ENCODE measurements at places on chromosomes 3 and 15.

DNA sequence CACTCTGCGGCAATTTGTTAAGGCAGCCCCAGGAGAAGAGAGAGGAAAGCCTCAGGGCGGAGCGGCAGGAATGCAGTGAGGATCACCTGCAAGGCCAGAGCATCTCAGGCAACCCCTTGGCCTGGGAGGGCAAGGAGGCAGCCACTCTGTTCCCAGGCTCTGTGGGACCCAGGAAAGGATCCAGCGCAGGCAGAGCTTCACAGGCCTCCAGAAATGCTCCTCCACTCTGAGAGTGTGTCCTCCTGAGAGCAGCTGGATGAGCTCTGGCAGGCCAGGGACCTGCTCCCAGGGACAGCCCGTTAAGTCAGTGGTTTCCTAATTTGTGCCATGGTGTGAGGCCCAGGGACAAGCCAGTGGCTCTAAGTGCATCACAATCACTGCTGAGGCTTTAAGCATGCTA, 35.2 kb downstream of the RAB6B start:
- DNase-seq: no peak

GRCh38 chr3:13308380-13308801, 111.7 kb downstream of the NUP210 start:
- no peak for DNase-seq

- no peak for DNase-seq
These were observed 13.8 kb downstream of the HDAC11 start for GRCh38 chr3:13493867-13494441.

DNA sequence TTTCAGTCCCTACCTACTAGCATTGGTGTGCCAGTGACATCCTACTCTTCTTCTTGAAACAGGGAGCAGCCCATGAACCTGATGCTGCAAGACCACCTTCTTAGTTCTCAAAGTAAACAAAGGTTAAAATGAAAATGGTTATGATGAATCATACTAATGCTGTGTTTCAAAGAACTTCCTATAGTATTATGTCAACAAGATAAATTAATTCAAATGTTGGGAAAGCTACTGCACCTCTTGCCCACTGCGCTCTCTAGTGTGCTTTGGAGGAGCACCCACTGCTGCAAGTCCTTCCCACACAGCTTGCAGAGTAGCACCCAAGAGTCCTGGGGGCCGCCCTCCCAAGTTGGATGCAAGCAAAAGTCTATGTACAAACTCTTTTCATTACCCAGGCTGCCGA, 81.1 kb downstream of the CD200R1L start:
- no peak for DNase-seq

GRCh38 chr3:148884261-148884660, 19.2 kb downstream of the CPA3 start:
- DNase-seq: no peak

DNA sequence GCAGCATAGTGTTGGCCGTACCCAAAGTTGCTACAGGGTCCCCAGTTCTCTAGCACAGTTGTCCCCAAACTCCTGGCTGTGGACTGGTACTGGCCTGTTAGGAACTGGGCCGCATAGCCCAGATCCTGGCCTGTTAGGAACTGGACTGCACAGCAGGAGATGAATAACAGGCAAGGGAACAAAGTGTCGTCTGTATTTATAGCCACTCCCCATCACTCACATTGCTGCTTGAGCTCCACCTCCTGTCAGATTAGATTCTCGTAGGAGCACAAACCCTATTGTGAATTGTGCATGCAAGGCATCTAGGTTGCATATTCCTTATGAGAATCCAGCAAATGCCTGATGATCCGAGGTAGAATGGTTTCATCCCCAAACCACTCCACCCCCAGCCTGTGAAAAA, 604.0 kb upstream of the LMCD1 start:
- no peak for DNase-seq

DNA sequence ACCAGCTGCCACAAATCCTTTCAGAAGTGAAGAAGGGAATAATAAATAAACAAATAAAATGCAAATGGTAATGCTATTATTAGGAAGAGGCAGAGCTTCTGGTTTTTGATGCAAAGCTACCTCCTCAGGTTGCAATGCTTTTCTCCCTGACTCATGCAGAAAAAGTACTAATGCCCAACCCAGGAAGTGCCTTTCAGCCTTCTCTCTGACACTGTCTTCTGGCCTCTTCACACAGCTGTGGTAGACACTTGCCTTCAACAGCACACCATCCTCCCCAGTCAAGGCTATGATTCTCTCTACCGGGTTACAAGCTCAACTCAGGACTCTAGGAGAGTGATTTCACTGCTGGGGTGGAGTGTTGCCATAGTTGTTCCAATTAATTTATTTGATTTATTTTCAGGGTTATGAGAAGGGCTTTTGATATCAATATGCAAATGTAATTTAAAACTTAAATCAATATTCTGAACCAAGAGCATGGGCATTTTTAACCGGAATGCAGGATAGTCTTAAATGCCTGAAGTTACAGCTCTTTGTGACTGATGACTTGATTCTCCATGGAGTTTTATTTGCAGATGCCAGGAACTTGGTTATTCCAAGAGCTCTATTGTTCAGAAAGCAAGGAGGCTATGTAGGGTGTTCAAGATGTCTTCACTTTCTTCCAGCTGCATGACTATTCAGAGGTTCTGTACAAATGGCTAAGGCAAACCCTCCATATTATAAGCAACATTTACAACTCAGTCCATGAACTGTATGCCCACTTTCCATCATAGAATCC, 27.1 kb upstream of the GALNT15 start:
- DNase-seq: no peak

DNA sequence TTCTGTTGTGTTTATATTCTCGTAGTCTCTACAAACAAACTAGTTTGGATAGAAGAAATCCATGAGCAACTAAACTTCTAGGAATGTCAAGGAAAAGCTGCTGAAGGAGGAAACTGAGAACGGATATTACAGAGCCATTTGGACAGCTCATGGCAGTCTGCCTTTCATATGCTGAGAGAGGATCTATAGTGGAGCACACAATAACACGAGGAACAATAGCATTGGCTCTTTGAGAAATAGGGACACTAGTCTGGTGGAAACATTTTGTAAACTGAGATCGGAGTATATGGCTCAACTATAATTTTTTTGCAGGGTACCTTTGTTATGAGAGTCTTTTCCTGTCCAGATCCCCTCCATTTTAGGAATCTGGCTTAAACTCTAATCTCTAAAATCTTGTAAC, 200.5 kb downstream of the CLSTN2 start:
- DNase-seq: no peak

GRCh38 chr3:36893137-36893557, 51.7 kb downstream of the TRANK1 start:
- no peak for DNase-seq

DNA sequence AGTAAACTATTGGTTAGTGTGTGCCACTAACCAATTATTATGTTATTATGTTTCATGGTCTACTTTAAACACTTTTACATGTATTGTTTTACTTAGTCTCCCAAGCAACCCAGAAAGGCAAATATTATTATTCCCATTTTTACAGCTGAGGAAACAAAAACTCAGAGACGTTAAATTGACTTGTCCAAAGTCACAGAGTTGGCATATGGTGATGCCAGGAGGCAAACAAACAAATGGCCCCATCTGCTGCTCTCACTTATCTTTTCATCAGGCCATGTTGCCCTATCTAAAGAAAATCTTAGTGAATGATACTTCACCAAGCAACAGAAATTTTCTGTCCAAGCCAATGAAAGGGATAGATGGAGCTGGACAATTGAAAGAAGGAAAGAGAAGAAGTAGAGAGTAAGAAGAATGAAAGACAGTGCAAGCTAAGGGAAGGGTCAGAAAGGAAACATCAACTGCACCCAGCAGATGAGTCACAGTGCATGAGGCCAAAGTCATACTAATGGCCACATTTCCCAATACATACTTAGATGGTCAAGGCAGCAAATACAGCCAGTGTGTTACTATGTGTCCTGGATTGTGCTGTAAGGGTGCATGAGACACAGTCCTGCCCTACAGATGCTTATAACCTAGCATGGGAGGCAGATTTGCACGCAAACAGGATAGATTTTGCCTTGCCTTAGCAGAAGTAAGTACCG, 266.9 kb downstream of the KCNMB2 start:
- DNase-seq: no peak

DNA sequence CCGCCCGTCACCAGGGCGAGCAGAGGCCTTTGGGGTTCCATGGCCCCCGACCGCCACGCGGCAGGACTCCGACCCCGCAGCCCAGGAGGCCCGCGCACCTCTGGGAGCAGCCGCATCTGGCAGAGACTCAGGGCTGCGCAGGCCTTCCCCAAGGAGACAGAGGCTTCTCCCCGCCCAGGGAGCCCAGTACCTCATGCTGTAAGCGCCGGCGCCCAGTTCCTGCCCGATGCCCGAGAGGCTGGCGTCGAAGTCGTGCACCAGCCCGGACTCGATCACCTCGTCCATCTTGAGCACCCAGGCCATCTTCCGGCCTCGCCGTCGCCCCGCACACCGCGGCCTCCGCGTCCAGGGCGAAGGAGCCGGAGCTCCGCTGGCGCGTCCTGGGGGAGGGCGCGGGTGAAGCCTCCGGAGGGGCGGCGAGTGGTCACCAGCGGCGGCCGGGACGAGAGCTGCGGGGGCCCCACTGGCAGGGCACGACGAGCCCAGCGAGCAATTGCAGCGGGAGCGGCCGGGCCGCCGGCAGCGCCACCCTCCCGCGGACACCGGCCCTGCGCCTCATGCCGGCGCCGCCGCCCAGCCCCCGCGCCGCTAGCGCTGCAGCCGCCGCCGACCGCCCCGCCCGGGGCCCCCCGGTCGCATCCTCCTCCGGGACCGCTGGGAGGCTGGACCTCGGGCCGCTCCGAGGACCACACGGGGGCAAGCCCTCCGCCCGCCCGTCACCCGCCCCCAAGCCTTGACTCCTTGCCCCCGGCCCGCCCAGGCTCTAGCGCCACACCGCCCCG, 468 bp downstream of the UBP1 start:
- peak; percentile 18 for DNase-seq

GRCh38 chr3:46030626-46031025, 3.3 kb upstream of the XCR1 start:
- no peak for DNase-seq

DNA sequence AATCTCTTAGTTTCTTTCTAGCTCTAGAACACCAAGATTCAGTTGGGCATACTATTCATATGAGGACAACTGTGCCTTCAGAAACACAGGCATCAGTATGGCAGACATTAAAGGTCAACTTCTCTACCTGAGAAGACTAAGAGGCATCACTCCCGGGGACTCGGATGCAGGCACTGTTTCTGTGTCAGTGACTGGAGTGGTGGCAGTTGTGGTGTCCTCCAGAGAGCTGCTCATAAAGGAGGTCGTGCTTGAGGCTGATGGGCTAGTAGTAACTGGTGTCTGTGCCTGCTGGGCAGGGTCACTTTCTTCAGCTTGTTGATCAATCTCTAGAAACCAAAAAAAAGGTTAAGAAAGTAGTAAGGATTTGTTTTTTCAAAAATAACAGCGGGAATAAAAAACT, 75.2 kb downstream of the FBXL22 start:
- DNase-seq: no peak

GRCh38 chr3:71189480-71189879, 394.0 kb downstream of the FOXP1 start:
- no peak for DNase-seq

GRCh38 chr3:128487813-128488635, 5.0 kb downstream of the GATA2 start:
- no peak for DNase-seq

GRCh38 chr3:45546716-45547701, 47.5 kb upstream of the LIMD1 start:
- no peak for DNase-seq

DNA sequence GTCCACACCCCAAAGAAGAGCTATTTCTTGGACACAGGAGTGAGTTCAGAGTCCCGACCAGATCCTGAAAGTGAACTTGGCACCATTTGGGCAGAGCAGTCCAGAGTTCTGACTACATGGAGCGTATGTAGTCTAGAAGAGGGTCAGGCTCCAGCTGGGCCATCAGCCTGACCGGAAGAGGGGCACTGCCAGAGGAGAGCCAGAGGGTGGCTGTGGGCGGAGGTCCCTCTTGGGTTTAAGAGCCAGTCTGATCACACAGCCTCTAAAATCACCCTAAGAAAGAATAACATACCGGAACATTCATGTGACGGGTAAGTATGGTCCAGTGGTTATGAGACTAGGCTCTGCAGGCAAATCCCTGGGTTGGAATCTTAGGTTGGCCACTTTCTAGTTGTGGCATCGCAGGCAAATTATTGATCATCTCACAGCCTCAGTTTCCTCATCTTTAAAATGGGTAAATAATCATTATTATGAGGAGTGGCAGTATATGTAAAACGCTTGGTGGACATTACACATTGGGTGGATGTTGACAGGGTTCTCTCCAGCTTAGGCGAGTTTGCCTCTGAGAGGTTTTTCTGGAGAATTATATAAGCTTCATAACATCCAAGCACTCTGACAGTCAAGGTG, 2.1 kb upstream of the RAP2B start:
- DNase-seq: no peak

GRCh38 chr3:142180761-142181362, 31.5 kb upstream of the TFDP2 start:
- DNase-seq: peak; percentile 2

DNA sequence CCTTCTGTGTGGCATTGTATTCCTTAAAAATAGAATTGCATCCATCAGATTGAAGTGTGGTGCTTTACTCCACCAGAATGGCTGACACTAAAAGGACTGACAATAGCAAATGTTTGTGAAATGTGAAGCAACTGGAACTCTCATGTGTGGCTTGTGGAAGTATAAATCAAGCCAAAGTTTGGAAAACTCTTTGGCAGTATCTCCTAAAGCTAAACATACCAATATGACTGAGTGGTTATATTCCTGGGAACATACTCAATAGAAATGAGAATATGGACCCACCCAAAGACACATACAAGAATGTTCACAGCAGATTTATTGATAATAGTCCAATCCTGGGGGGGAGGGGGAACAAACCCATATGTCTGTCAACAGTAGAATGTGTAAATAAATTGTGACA, 87.1 kb downstream of the RARB start:
- DNase-seq: no peak

DNA sequence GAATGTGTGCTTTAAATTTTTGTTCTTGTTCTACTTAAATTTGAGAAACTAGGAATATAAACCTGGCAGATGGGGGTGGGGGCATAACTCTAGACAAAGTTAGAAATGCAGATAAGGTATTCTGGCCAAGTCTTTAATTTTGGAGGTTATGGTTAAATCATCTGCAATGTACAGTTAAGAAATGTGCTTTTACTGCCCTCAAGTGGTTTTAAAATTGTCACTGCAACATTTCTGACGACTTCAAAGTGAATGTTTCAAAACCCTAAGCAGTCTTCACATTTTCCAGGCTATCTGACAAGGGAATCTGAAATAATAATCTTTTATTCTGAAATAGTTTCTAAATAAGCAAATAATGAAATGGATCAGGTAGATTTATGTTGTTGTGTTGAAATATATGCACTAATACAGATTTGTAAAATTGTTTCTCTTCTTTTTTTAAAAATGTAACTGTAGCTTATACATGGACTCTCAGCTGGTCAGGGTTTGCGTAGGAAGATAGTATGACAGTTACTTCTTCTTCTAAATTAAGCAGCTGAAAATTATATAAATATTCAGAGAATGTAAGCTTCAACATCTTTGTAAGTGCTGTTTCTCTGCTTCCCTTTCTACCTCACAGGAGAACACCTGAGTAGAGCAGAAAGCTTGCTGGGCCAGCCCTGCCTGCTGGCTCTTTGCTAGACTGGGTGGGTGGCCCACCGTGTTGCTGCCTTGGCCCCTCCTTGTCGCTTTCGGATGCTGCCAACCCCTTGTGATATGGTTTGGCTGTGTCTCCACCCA, 45.0 kb downstream of the SUCNR1 start:
- no peak for DNase-seq

GRCh38 chr3:176920766-176921160, 276.5 kb downstream of the TBL1XR1 start:
- DNase-seq: no peak

GRCh38 chr3:78255403-78255802, 1215.5 kb downstream of the ROBO2 start:
- no peak for DNase-seq

GRCh38 chr3:77563012-77563411, 523.1 kb downstream of the ROBO2 start:
- no peak for DNase-seq

Data from stimulated activated CD8-positive, alpha-beta memory T cell treated with anti-CD3 and anti-CD28 coated beads, Interleukin-4, amount 100 ng/mL, for 1 hour (primary cell).